ENCODE measurements at places on chromosomes 3 and 15. TPM values are rescaled to one million over a fixed set of nuclear protein-coding genes. Genes with fewer than 3 reads are reported as not detected.

GRCh38 chr3:127339928-127340861 is 52.3 kb upstream of the PRR20G start:
- DNase-seq, result no peak
- peaks cover 13% of the 10 kb centered on the region for H3K27me3 ChIP-seq
- H3K4me1 ChIP-seq, result no peaks in the 10 kb centered on the region
- no peaks in the 10 kb centered on the region for H3K36me3 ChIP-seq
- H3K4me3 ChIP-seq, result no peak overlapping the region
- no peak overlapping the region for H3K27ac ChIP-seq

GRCh38 chr3:30664459-30664858 is 58.1 kb downstream of the TGFBR2 start:
- H3K36me3 ChIP-seq, result peaks cover 73% of the 10 kb centered on the region
- DNase-seq, result no peak
- H3K27me3 ChIP-seq, result no peaks in the 10 kb centered on the region
- peaks cover 94% of the 10 kb centered on the region for H3K4me1 ChIP-seq

DNA sequence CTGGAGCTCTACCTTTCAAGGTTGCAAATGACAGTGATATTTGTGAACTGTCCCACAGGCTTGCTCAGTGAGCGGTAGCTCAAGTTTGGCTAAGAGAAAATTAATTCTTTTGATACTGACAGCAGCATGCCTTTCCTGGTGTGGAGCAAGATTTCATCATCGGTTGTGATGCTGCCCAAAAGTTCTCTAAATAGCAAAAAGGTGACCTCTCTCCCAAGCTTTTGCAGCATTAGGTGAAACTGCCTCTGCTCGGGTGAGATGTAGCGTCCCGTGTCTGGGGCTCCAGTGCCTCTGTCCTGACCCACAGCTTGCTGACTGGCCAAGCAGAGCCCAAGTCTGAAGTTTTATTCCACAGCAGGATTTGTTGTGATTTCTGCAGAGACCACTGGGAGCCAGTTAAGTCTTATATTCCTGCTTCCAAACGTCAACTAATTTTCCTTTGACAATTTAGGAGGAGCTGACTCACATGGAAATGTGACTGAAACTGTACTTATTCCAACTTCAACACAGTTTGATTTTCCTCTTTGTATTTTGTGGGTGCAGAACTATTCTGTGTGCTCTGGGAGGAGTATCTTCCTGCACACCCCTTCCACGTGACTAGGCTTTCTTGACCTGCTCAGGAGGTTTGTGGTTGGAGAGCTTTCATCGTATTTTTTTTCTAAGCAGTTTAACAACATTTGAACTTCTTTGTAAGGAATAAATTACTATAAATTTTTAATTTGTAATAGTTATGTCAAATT is 5.9 kb downstream of the SYNM start:
- no peak for DNase-seq
- H3K36me3 ChIP-seq, result no peaks in the 10 kb centered on the region
- peaks cover 16% of the 10 kb centered on the region for H3K4me1 ChIP-seq

DNA sequence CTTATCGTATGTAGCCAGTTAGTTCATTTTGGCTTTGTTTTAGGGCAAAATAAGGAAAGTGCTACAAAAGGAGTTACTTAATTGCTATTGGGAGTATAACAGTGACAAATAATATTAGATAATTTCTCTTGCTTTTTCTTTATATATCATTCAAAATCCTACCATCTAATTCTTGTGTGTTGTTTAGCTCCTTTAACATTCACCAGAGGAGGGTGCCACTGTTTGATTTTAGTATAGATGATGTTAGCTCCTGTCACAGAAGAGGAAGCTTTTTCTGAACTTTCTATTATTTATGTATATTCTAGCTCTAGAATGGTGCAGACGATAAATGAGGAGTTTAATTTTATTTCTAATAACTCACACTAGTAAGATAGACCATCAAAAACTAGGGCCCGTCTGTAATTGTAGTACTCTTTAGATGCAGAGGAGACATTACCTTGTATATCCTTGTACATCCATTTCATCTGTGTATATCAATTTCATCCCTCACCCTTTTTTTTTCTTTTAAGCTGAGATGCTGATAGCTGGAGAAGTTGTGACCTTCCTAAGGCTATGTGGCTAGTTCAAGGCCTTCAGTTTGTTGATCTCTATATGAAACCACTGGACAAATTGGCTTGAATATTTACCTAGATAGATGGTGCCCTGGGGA is 3.0 kb downstream of the PPM1L start:
- H3K27me3 ChIP-seq, result peaks cover 13% of the 10 kb centered on the region
- H3K36me3 ChIP-seq, result peaks cover 3% of the 10 kb centered on the region

DNA sequence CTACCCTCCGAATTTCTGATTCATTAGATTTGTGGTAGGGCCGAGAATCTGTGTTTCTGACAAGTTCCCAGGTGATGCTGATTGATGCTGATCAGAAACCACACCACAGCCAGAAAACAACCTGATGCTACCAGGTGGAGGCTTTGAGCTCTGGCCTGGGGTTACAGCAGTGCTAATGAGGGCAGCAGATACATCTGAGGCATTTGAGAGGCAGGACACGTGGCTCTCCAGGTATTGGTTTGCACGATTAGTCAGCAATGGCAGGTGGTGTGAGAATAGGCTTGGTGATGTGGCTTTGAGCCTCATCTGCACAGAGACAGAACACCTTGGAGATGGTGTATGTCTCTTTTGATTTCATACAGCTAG is 78.8 kb upstream of the THBS1 start:
- H3K4me3 ChIP-seq, result no peak overlapping the region
- no peak overlapping the region for H3K27ac ChIP-seq
- DNase-seq, result no peak
- H3K27me3 ChIP-seq, result peaks cover 3% of the 10 kb centered on the region
- H3K36me3 ChIP-seq, result no peaks in the 10 kb centered on the region

DNA sequence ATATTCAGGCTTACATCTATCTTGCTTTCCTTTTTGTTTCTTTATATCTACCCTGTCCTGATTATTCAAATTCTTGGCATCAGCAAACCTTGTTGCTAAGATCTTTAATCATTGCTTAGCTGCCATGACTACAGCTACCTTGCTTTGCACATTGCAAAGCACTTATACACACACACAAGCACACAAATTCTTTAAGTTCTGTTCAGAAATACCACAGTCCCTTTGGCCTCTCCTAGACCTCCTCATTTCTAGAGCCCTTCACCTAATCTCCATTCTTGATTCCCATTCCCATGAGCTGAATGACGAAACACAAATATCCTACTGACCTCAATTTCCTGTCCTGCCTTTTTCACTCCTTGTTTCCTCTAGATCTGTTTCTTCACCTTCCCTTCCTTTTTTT is 409.6 kb downstream of the UNC13C start:
- no peak overlapping the region for H3K27ac ChIP-seq
- no peak for DNase-seq
- no peaks in the 10 kb centered on the region for H3K4me1 ChIP-seq
- H3K27me3 ChIP-seq, result no peaks in the 10 kb centered on the region

- no peaks in the 10 kb centered on the region for H3K27me3 ChIP-seq
- H3K36me3 ChIP-seq, result no peaks in the 10 kb centered on the region
- peaks cover 2% of the 10 kb centered on the region for H3K4me1 ChIP-seq
Observed at GRCh38 chr3:29261119-29261518, 19.8 kb upstream of the RBMS3 start.

- no peaks in the 10 kb centered on the region for H3K36me3 ChIP-seq
- no peak for DNase-seq
- H3K27ac ChIP-seq, result no peak overlapping the region
- no peak overlapping the region for H3K4me3 ChIP-seq
Observed at GRCh38 chr15:37691911-37692310, 242.5 kb upstream of the TMCO5A start.

GRCh38 chr15:26773067-26773877 is 406 bp upstream of the GABRB3 start:
- no peak for DNase-seq
- peaks cover 2% of the 10 kb centered on the region for H3K36me3 ChIP-seq
- peaks cover 27% of the 10 kb centered on the region for H3K27me3 ChIP-seq
- peak overlapping the region; percentile 54 for H3K27ac ChIP-seq
- H3K4me3 ChIP-seq, result no peak overlapping the region
- H3K4me1 ChIP-seq, result peaks cover 2% of the 10 kb centered on the region

DNA sequence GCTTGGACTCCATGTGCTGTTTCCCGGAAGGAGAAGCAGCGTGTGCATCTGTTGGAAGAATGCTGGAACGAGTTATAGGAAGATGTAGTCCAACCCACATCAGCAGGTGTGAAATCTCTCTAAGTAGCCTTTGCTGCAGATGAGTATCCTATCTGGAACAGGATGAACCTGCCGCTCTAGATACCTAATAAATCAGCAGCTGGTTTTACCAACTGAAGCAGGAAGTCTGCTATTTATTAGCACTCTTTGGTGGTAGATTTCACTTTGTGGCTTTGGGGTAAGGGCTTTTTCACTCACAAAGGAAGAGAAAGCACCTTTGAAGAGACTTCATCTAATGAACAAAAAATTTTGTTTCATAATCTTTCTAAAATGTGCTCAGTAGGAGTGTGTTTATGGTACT is 66.4 kb downstream of the DCUN1D1 start:
- no peaks in the 10 kb centered on the region for H3K27me3 ChIP-seq
- H3K4me1 ChIP-seq, result peaks cover 54% of the 10 kb centered on the region
- H3K4me3 ChIP-seq, result peak overlapping the region; percentile 35
- H3K36me3 ChIP-seq, result peaks cover 46% of the 10 kb centered on the region
- peak overlapping the region; percentile 84 for H3K27ac ChIP-seq

DNA sequence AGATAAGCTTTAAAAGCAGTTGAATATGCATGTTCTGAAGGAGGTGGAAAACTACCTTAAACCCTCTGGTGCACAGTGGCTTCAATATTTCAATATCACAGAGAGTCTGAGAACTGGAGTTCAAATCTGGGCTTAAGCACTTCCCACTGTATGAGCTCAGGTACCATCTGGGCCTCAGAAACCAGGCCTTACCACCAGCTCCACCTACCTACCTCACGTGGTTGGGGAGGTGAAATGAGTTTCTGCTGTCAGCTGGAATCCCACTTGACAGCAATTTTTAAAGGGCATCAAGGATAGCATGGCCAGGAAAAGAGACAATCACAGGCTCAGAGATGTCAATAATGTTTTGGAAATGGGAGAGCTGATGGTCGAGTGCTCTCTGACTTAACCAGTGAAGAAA is 5.0 kb downstream of the CHCHD4 start:
- H3K4me3 ChIP-seq, result no peak overlapping the region
- peaks cover 38% of the 10 kb centered on the region for H3K4me1 ChIP-seq
- H3K27me3 ChIP-seq, result no peaks in the 10 kb centered on the region
- no peak overlapping the region for H3K27ac ChIP-seq
- DNase-seq, result no peak
- peaks cover 23% of the 10 kb centered on the region for H3K36me3 ChIP-seq

- H3K27ac ChIP-seq, result no peak overlapping the region
- H3K4me1 ChIP-seq, result no peaks in the 10 kb centered on the region
- H3K36me3 ChIP-seq, result peaks cover 45% of the 10 kb centered on the region
- H3K27me3 ChIP-seq, result no peaks in the 10 kb centered on the region
Observed at GRCh38 chr3:179336345-179336929, 11.1 kb upstream of the MFN1 start.

DNA sequence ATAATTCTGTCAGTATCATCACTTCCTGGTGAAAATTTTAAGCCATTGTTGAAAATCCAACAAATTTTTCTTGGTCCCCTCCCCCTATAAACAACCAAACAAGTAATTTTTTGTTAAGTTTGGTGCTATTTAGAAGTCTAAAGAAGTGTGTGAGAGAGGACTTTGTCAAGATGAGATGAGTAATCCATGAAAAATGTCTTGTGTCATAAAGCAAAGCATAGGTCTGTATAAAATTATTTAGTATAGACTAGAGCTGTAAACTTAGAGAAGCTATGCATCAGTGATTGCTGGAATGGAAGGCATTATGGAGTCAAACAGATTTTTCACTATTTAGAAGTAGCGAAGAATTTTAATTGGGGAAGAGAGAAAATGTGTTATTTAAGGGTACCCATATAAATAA is 31.4 kb downstream of the MAPK6 start:
- no peak overlapping the region for H3K4me3 ChIP-seq
- H3K27ac ChIP-seq, result no peak overlapping the region
- H3K36me3 ChIP-seq, result peaks cover 41% of the 10 kb centered on the region
- H3K4me1 ChIP-seq, result peaks cover 20% of the 10 kb centered on the region
- no peaks in the 10 kb centered on the region for H3K27me3 ChIP-seq

GRCh38 chr3:40649346-40649745 is 124.6 kb downstream of the ZNF621 start:
- no peak for DNase-seq
- no peaks in the 10 kb centered on the region for H3K36me3 ChIP-seq
- no peaks in the 10 kb centered on the region for H3K4me1 ChIP-seq
- no peak overlapping the region for H3K27ac ChIP-seq
- peaks cover under 1% of the 10 kb centered on the region for H3K27me3 ChIP-seq

GRCh38 chr3:76353683-76354082 is 568.3 kb upstream of the ZNF717 start:
- H3K4me3 ChIP-seq, result no peak overlapping the region
- no peaks in the 10 kb centered on the region for H3K27me3 ChIP-seq
- DNase-seq, result no peak
- no peaks in the 10 kb centered on the region for H3K36me3 ChIP-seq

GRCh38 chr15:68411735-68412134 is 20.2 kb downstream of the ITGA11 start:
- no peak overlapping the region for H3K4me3 ChIP-seq
- no peaks in the 10 kb centered on the region for H3K36me3 ChIP-seq
- no peak overlapping the region for H3K27ac ChIP-seq
- H3K4me1 ChIP-seq, result peaks cover 3% of the 10 kb centered on the region

DNA sequence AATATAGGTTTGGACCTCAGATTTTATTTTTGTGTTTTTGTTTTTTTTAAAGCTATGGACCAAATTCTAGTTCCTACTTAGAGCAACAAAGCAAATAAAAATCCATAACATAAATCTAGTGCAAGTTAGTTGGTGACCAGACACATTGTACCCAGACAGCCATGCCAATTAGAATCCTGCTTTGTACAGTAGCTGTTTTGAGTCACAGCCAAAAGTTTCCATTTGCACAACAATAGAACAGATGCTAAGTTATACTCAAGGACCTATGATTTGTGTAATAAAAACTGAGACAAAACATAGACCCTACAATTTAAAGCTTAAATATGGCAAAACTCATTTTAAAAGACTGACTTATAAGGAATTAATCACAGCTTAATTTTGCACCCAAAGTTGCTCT is 513.1 kb upstream of the CBLB start:
- no peaks in the 10 kb centered on the region for H3K4me1 ChIP-seq
- no peak overlapping the region for H3K4me3 ChIP-seq
- no peaks in the 10 kb centered on the region for H3K27me3 ChIP-seq
- H3K36me3 ChIP-seq, result no peaks in the 10 kb centered on the region
- DNase-seq, result no peak
- H3K27ac ChIP-seq, result no peak overlapping the region

The TYRO3 gene
- 1.9 TPM for total RNA-seq

The ARHGAP31 gene
- 2.0 TPM for total RNA-seq

The DPPA2 gene
- total RNA-seq, result not detected

The ALDH1A3 gene
- total RNA-seq, result not detected

The FGF12 gene
- not detected for total RNA-seq

The CCR3 gene
- total RNA-seq, result not detected

The DMXL2 gene
- 9.3 TPM for total RNA-seq

The ADAMTS17 gene
- total RNA-seq, result 4.1 TPM

The OR5H14 gene
- not detected for total RNA-seq

The TM4SF4 gene
- total RNA-seq, result not detected

The CAMK2N2 gene
- total RNA-seq, result not detected

The BCL2A1 gene
- 14.2 TPM for total RNA-seq

The PLAAT1 gene
- total RNA-seq, result not detected

The CCR8 gene
- 1.9 TPM for total RNA-seq

The LYZL4 gene
- total RNA-seq, result not detected

The RTP3 gene
- total RNA-seq, result not detected

The SYNPR gene
- not detected for total RNA-seq

The PRSS50 gene
- not detected for total RNA-seq

Measured in activated CD4-positive, alpha-beta T cell treated with anti-CD3 and anti-CD28 coated beads, Interleukin-2, amount 10 ng/mL, durations not matched to agents 7 days and 5 days (primary cell).